ENCODE measurements at places on chromosomes 1 and 21.

DNA sequence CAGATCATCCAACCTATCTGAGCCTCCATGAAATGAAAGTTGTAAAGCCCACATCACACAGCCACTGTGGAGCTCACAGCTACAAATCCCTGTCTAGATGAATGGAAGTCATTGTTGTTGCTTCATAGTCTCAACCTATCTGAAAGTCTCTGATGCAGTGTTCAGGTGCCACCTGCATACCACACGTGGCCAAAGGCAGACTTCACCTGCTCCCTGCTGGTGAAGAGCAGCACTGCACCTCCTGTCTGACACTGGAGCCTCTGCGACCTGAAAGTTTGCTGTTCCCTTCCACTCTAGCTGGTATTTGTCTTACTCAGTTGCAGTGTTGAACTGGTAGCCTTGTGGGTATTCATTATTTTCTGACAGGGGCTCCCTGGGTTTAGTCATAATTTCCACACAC is 18.4 kb downstream of the LORICRIN start:
- DNase-seq: no peak

DNA sequence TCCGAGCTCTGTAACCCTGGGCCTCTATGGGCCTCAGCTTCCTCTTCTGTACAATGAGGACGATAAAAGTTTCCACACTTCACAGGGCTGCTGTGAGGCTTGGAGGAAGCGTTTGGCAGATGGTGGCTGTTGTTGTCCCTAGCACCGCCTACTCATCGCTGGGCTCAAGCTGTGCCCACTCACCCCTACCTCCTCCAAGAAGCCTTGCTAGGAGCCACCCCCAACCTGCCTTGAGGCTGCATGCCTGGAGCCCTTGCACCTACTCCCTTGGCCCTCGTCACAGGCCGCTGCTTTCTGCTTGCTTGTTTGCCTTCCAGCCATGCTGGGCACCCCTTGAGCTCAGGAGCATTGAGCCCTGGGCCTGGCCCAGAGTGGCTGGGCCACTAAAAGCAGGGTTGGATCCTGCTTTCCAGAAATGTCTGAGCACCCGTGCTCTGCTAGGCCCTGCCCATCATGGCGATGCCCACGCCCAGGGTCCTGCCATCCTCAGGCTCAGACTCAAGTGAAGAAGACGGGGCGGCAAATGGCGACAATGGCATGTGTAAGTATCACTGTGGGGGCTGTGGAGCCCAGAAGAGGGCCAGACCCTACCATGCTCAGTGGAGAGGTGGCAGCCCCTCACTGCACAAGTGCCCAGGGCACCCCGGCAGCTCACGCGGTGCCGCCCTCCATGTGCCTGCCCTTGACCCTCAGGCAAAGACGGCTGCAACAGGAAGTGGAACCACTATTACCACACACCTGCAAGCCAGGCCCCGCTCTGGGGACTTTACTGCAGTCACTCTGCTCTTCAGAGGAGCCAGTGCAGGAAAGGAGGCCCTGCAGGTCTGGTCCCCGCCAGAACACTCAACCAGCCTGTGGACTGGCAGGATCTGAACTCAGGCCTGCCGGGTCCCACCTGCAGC is 9.5 kb downstream of the SH3BGRL3 start:
- DNase-seq: no peak

GRCh38 chr1:223248770-223249140 is 105.7 kb upstream of the TLR5 start:
- no peak for DNase-seq

GRCh38 chr1:17052641-17053040 is 1.2 kb downstream of the SDHB start:
- DNase-seq: no peak

DNA sequence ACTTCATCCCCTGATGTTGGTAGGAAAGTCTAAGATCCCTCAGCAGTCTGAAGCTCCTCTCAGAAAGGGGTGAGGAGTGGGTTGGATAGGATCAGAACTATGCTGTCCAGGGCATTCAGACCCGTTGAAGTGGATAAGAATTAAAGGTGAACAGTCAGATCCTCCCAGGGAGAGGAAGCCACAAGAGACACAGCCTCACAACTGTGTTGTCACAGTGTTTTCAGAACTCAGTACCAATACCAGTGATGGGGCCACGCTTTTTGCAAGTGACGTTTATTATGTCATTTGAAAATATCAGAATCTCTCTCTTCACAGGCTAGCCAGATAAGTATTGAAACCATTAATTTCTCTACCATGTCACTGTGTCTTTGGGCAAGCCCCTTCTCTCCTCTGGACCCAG is 15.4 kb upstream of the EPS15 start:
- DNase-seq: no peak

GRCh38 chr1:17441265-17441992 is 2.0 kb upstream of the RCC2 start:
- DNase-seq: no peak

DNA sequence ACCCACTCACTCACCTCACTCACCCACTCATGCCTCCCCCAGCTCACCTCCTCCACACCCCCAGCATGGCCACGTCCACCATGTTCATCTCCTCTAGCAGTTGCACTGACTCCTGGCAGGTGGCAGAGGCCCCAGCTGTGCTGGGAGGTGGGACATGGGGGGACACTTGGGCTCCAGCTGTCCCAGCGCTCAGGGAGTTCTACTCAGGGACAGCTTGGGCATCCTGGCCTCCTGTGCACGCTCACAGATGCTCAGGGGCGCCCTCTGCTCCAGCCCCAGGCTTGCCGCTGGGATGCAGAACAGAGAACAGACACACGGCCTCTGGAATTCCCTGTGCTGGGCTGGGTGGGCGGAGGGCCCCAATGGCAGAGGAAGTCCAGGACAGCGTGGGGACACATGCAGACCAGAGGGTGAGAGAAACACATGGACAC is 5.2 kb downstream of the KRTAP10-8 start:
- no peak for DNase-seq

DNA sequence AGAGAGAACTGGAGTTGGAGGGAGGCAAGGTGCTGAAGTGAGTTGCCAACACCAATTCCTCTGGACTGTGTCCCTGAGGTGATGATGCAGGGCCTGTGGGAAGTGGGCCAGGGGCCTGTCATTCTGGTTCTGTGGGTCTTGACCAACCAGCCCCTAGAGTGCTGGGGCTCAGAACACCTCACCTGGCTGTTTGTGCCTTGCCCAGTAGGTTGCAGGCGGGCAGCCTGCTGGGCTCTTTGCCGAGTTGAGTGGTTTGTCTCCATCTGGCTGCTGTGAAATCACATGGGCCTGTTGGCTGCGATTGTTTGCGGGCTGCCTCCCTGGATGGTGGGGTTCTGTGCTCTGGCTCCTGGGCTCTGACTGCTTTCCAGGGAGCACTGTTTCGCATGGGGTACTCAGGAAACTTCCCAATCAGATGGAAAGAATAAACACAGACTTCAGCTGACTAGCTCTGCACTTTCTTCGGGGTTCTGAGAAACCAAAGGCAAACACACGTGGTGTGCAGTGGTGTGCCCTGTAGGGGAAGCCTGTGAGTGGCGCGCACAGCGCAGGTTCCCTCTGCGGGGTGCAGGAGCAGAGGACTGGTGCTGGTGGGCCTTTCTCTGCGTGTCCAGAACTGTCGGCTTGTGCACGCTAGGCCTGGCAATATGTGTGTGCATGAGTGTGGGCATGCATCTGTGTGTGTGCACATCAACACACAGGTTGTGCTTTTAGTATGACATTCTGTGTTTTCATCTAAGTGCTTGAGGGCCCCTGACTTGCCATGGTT is 95.1 kb downstream of the RHOU start:
- no peak for DNase-seq

- DNase-seq: no peak
These were observed 7.0 kb downstream of the CFAP45 start for GRCh38 chr1:159892944-159893343.

DNA sequence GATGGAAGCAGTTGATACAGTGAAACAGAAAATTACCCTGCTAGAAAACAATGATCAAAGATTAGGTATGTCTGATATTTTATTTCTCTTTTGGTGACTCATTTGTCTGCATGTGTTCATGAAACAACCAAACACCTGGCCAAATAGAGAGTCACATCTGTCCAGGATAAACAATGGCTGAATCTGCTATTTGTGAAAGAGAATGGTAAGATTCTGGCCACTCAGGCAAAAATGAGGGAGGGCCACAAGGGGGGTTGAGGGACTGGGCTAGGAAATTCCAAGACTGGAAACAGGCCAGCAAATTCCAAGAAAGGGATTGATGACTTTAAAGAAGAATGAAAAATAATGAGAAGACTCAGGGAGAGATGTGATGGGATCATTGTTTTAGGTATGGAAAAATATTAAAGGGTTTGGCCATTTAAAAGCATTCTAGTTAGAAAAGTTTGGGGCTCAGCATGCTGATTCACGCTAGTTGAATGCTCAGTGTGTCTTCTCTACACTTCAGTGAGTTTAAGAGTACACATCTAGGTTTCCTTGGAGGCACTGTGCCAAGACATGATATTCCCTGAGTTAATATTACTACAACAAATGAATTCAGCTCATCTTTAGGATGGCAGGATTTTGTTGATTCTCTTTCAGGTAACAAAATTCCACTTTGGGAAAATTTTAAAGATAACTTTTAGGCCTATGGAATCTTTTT is 44.9 kb downstream of the TRAF5 start:
- no peak for DNase-seq

DNA sequence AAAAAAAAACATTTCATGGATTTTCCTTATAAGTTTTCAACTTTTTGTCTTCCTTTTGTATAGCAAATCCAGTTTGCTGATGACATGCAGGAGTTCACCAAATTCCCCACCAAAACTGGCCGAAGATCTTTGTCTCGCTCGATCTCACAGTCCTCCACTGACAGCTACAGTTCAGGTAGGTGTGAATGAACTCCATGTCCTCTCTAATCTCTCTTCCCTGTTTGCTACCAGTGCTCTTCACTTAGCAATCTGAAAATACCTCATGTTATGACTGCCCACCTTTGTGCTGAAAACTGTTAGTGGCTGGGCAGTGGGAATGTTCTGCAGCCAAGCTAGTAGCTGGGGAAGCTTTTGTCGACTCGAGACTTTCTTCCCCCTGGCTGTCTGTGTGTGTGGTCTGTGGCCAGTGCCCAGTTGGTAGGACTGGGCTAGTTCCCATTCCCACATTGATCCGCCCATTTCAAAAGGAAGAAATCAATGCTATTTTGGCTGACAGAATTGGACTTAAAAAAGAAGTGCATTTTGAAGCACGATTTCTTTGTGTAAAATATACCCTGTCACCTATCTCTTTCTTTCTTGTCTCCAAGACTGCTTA is 24.5 kb downstream of the AHCYL1 start:
- DNase-seq: no peak

DNA sequence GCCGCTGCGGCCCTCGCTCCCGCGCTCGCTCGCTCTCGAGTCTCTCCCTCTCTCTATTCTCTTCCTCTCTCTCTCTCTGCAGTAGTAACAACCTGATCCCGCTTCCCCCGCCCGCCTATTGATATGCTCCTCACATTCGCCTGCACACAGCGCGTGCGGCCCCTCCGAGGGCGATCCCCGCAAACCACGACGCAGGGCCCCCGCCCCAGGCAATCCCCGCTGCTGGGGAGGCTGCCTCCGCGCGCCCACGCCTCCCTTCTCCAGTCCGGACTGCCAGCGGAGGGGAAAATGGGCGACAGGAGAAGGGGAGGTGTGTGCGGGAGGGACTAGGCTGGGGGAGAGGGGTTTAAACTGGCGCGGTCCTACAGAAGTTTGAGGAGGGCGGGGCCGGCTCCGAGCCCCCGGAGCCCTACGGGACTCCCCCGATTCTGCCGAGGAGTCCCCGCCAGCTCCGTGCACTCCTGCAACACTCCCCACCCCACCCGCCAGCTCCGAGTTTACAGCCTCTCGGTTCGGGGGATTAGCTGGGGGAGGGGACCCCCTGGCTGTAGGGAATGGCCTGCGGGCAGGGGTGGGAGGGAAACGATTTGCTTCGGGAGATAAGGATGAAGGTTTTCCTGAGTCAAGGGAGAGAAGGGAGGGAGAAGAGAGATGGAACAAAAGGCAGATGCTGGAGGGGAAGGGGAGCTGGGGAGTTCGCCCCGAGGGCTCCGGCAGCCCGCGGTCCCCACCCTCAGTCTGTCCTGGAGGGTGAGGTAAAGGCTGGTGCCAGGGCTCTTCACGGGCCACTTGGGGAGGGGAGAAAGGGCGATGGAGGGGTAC is 66.6 kb downstream of the SYT2 start:
- no peak for DNase-seq

DNA sequence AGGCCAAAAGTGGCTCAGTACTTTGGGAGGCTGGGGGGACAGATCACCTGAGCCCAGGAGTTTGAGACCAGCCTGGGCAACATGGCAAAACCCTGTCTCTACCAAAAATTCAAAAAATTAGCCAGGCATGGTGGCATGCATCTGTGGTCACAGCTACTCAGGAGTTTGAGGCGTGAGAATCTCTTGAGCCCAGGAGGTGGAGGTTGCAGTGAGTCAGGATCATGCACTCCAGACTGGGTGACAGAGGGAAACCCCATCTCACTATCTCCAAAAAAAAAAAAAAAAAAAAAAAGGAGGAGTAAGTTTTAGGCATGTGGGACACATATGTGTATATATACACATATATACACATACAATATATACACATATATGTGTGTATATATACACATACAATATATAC is 165.3 kb upstream of the DPYD start:
- no peak for DNase-seq

- no peak for DNase-seq
These were observed 283.3 kb downstream of the DUSP10 start for GRCh38 chr1:221458447-221459156.

All from cerebellar nuclear complex (tissue), 1 donor.